NT2/D1 (cell line): ENCODE measurements at places on chromosomes 12 and 14.

DNA sequence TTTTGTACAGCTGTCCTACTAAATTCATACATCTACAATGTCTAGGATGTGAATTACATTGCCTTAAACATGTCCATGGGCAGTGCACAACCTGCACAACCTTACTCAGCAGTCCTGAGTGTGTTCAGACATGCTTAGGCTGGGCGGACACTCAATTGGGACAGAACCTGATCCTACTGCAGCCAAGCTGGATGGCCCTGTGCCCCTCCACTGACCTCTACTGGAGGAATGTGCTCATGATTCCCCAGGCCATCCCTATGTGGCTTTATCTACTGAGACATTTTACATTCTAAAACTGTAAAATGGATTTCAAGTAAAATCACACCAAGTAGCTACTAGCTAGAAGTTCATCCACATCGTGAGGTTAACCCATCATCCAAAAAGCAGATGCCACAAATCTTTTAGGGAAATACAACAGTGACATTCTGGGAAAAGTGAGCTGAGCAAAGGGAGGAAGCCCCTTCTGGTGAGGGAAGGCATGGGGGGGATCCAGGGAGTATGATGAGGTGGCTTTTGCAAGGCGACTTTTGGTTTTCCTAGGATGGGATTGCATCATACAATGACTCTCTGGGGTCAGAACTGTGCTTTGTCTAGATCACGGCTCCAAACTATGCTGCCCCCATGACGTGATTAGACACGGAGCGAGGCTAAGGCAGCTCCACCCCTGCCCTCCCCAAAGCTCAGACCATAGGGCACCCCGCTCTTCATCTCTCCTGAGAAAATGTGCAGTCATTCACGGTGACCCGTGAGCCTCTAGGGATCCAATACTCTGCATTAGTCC, 911.7 kb upstream of the TMEM132C start:
- no peak for DNase-seq

DNA sequence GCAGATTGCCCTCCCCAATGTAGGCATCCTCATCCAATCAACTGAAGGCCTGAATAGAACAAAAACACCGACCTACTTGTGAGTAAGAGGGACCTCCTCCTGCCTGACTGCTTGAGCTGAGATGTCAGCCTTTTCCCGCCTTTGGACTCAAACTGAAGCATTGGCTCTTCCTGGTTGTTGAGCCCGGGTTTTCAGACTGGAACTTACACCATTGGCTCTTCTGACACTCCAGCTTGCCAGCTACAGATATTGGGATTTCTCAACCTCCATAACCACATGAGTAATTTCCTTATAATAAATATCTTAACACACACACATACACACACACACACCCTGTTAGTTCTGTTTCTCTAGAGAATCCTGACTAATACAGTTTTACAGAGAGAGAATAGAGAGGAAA, 173.4 kb upstream of the NTF3 start:
- DNase-seq: no peak

DNA sequence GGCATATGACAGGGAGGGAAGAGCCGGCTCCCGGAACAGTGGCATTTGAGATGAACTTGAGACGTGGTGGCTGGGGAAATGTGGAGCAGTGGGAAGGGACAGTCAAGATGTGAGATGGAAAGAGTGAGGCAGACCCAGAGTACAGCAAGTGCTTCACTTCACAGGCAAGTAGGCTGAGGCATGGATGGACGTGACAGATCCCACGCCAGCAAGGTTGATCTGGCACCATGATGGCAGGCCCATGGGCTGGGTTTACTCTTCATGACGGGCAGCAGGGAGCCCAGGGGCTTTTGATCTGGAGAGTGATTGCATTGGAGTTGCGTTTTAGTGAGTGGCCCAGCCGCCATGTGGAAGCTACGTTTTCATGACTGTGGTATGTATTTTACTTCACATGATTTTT, 17.9 kb upstream of the EML1 start:
- no peak for DNase-seq

DNA sequence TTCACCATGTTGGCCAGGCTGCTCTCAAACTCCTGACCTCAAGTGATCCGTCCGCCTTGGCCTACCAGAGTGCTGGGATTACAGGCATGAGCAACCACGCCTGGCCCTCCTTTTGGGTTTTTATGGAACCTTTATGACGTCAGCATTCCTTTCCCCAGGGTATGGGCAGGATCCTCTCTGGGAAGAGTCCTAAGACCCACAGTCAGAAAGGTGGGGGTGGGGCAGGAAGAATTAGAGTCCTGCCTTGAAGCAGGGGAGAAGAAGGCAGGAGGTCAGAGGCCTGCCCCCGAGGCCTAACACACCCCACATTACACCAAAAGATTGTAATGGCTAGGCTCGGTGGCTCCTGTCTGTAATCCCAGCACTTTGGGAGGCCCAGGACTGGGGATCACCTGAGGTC, 30.8 kb upstream of the CDK17 start:
- peak; percentile 42 for DNase-seq

- DNase-seq: peak; percentile 6
These were observed 177.7 kb upstream of the FRMD6 start for GRCh38 chr14:51473808-51474565.

- no peak for DNase-seq
These were observed 562 bp downstream of the EAPP start for GRCh38 chr14:34538871-34539406.

DNA sequence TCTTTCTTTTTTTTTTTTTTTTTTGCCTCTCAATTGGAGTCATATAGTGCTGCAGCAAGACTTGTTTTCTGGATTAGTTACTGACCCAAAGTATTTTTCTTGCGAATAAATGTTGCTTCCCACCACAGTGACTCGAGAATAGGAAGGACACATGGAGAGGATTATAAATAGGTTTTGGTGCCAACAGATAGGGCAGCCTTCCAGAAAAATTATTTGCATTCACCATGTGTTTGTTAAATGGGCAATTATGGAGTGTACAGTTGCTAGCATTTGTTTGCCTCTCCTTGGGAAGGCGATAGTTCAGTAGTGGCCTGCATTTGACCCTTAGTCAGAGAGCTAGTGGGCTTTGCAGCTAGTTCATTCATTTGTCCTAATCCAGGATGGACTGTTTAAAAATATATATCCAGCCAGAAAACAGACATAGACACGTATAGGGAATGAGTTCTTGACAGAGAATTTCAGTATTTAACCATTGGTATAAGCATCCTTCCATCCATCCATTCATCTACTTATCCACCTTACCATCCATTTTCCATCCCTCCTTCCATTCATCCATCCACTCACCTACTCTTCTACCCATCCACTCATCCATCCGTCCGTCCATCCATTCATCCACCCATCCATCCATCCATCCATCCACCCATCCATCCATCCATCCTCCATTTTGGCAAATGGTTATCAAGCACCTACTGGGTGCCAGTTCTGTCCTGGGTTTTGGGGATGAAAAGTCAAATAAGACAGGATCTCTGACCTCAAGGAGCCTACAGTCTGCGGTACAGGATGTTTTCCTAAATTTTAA, 67.5 kb downstream of the CHST11 start:
- DNase-seq: no peak

GRCh38 chr12:45685680-45686079, 43.8 kb upstream of the ARID2 start:
- no peak for DNase-seq

- DNase-seq: no peak
These were observed 327.7 kb downstream of the LRIG3 start for GRCh38 chr12:58592475-58593207.

- DNase-seq: no peak
These were observed 46.5 kb downstream of the ATP6V1D start for GRCh38 chr14:67313153-67313552.
